Coronary artery (tissue), 2 donors: ENCODE measurements at places on chromosomes 13 and 19.

DNA sequence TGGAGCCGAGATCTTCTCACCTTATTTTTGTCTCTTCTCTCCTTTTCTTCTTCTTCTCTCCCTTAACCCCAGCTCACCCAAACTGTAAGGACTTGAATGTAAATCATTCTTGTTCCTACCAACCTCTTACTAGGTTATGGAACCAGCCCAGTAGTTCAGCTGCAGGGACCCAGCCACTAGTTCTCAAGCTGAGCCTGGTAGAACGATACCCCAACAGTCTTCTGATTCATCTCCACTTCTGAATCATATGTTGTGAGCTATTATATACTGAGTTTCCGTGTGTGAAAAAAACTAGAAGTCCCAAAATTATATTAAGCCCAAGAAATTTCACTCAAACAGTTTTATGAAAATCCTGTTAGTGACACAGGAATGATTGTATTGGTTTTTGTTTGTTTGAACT is 67.7 kb downstream of the DCT start:
- DNase-seq, result no peak

DNA sequence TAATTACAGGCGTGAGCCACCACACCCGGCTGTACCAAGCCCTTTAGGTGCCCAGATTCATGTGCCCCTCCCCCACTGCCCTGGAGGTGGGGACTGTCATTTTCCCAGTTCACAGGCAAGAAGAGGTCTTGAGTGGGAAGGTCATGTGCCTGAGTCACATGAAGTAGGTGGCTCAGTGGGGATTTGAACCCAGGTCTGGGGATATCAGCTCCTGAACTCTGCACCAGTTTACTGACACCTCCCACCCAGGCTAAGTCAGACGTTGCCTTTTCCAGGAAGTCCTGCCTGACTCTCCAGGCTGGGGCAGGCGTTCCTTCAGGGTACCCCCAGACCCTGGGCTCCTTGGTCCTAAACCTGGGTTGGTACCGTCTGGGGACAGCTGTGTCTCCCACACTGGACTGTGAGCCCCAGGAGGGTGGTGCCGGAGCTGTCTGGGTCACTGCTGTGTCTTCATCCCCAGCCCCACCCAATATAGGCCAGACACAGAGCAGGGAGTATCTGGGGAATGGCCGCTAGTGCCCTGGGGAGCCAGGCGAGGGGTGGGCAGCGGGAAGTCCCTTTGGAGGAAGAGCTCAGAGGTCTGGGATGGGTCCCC is 8.6 kb downstream of the VASP start:
- DNase-seq, result no peak

DNA sequence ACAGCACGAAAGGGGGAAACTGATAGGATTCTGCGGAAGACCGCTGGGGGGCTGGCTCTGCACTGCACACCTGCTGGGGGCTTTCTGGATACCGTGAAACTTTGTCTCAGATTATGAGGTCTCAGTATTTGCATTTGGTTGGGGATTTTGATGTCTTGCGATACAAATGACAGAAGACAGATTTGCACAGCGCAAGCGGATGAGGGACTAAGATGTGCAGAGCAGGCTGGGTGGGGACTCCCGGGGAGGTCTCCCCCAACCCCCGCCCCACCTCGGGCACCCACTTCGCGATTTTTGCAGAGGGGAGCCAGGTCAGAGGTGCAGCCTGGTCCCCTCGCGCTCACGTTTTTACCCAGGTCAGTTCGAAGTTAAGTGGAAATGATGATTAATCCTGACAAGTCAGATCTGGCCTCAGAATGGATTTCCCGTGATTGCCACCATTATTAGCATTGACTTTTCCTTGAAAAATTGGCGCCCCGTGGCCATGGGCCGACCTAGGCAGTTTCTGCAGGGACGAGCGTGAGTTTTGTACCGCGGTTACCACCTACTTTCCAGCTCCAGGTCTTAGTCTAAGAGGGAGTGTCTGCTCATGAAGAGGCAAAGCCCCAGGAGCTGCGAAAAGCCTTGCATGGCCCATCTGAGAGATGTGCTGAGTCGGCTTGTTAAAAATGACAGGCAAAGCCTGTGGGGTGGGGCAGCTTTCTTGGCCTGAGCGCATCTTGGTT is 1.3 kb upstream of the GJB2 start:
- peak; percentile 61 for DNase-seq

GRCh38 chr13:78742659-78743058 is 83.7 kb upstream of the OBI1 start:
- DNase-seq, result no peak

- no peak for DNase-seq
Observed at GRCh38 chr19:6272411-6272791, 7.4 kb downstream of the MLLT1 start.

- DNase-seq, result no peak
Observed at GRCh38 chr13:50855681-50856080, 12.2 kb upstream of the DLEU7 start.

GRCh38 chr13:23918208-23918607 is 20.9 kb upstream of the C1QTNF9B start:
- no peak for DNase-seq

DNA sequence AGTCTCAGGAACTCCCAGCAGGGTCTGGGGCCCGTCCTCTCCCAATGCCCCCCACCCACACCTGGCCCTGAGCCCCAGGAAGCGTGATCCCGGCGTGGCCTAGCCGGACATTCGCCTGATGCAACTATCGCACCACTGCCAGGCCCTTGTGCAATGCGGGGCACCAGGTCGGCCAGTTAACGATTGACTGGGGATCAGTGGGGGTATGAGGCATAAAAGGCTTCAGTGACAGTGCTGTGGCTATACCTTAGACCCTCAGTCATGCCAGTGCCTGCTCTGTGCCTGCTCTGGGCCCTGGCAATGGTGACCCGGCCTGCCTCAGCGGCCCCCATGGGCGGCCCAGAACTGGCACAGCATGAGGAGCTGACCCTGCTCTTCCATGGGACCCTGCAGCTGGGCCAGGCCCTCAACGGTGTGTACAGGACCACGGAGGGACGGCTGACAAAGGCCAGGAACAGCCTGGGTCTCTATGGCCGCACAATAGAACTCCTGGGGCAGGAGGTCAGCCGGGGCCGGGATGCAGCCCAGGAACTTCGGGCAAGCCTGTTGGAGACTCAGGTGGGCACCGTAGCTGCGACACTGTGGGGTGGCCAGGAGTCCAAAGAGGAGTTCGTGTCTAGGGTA is at the start of gene ANGPTL8:
Gene ANGPTL8 (plus strand): TSS at position 243 of the 624 bp plus-strand sequence. CDS start 19 bp downstream, at position 262.
- DNase-seq, result no peak

- no peak for DNase-seq
Observed at GRCh38 chr13:28434926-28435325, 60.0 kb downstream of the FLT1 start.

DNA sequence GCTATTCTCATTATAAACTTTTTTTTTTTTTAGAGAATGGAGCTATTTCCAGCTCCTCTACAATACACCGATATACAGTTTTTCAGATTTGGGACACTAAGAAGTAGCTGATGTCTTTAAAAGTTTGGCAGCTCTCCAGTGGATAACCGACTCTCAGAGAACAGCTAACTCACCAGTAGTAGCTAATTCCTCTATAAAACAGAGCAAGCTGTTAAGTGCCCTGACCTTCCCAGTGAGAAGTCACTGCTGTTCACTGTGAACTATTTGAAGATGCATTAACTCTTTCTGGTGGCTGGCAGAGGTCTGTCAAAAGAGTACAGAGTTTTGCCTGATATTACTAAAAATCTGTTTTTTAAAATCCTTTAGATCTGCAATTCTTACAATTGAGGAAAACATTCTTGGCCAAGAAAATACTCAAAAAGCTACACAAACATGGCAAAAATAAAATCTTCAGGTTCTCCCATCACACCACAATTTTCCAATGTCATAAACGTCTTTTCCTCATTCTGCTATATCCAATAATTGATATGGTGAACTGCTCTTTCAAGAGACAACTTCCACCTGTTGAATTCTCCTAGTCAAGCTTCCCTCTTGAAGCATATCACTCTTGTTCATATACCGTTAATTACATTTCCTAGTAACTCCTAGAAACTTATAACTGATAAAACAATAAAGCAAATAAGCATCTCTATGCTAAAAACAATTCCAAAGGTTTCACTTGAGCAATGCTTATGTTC is 44.2 kb downstream of the TBC1D4 start:
- DNase-seq, result no peak

DNA sequence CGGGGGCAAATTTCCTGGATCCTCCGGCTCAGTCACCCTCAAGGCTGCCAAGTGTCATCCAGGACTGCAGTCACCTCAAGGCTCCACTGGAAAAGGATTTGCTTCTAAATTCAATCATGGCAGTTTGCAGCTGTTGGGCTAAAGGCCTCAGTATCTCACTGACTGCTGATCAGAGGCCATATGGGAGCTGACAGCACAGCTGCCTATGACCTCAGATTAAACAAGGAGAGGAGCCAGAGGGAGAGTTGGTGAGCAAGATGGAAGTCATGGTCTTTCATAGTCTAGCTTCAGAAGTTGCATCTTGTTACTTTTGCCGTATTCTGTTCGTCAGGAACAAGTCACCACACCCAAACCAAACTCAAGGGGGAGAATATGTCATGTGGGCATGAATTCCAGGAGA is 849.7 kb downstream of the UQCRFS1 start:
- DNase-seq, result no peak

GRCh38 chr13:105519771-105520170 is 1015.7 kb downstream of the EFNB2 start:
- no peak for DNase-seq

DNA sequence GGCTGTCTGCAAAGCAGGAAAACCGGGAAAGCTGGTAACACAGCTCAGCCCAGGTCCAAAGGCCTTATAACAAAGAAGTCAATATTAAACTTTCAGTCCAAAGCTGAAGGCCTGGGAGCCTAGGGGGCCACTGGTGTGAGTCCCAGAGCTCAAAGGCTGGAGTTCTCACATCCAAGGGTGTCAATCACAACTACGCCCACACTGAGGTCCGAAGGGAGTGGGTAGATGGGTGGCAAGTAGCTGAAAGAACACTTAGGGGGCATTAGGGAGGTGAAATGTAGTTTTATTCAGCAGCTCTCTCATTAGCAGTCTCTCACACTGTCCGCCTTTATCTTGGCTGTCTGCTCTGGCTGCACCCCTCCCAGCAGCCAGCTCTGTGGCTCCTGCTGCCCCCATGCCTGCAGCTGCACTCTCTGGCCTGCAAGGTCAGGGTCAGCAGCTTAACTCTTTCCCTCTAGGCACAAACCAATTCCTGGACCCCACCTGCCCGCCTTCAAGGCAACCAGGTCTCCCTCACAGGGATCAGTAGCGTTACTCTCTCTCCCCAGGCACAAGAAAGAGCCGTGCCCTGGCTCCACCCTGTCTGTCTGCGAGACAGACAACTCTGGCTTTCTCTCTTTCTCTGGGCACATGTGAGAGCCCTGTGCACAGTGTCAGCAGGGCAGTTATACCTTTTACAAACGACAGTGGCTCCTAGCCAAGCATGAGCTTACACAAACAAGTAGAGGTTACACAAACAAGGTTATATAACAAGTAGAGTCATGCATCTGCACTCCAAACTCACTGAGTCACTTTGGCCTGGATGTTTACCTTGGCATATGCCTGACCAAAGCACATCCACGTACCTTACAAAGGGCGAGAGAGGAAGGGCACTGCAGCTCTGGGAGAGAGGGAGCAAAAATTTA is 249.4 kb upstream of the PCDH20 start:
- no peak for DNase-seq

GRCh38 chr13:105144020-105144419 is 1391.4 kb downstream of the EFNB2 start:
- DNase-seq, result no peak

DNA sequence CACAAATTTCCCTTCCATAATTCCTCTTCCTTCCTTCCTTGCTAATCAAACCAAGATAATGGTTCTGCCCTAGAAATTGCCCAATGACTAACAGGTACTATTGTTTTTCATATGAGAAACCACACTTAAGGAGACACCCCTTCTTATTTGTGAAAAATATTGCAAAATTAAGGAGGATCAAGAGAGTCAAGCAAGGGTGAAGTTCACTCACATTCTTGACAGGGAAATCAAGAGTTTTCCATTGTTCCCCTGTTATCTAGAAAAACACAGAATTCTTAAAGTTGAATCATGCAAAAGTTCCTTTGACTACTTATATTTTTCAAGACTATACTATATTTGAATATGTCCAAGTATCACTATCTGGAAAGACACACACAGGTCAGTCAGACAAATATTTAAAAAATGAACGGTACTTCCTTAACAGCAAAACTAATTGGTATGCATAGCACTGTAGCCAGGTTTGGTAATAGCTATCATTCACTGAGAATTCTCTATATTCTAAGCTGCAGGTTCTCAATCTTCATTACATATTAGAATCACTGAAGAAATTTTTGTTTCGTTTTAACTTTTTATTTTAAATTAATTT is 897.2 kb downstream of the DIAPH3 start:
- DNase-seq, result no peak

DNA sequence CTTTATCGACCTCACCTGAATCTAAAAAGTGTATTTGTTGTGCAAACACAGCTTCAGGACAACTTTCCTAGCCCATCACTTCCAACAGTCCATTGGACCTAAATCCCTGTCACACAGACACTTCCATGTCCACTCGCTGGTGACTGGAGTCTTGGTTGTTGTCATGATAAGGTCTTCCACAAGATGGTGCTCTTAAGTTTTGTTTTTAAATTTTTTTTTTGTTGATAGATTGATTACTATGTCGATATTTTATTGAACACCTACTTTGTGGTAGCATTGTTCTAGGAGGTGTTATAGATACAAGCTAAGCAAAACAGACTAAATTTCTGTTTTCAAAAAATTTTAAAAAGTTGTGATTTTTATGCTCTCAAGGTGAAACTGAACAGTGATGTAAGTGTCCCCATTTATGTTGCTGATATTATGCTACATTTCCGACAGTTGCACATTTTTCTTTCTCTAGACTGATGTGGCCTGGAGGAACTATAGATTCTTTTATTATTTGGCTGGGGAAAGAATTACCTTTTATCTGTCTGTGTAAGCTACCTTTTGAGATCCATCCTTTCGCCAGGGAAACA is 8.1 kb upstream of the ERICH6B start:
- no peak for DNase-seq

DNA sequence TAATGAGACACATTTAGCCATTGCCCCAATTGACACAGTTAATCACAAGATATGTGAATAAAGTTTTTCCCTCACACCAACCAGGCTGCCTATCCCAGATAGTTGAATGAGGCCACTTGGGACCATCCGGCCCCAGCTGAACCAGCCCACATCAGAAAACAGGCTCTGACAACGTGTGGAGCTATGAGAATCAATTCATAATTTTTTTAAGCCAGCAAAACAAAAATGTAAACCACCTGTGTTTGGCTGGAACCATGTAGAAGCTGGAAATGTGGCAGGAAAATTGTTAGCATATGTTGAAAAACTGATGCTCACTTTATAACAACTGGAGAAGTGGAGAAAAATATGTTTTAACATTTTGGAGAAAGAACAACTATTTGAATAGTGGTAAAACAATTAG is 1161.3 kb downstream of the SLITRK1 start:
- DNase-seq, result no peak

DNA sequence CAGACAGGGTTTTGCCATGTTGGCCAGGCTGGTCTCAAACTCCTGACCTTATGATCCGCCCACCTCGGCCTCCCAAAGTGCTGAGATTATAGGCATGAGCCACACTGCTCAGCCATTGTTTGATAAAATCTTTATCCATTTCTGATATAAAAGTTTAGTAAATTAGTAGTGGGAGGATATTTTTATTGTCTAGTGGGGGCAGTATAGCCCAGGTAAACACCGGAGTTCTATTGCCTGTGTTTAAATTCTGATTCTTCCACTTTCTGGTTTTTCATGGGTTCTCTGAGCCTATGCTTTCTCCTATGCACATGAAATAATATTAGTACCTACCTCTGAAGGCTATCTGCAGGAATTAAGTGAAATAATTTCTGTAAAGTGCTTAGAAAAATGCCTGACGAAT is 20.1 kb upstream of the ARHGEF18 start:
- DNase-seq, result no peak

GRCh38 chr13:106488076-106488475 is 47.4 kb downstream of the EFNB2 start:
- DNase-seq, result no peak

- DNase-seq, result no peak
Observed at GRCh38 chr13:40388617-40389016, 277.8 kb downstream of the FOXO1 start.
